PC-3 (cell line): ENCODE measurements at places on chromosomes 16 and 17. TPM values are rescaled to one million over a fixed set of nuclear protein-coding genes. Genes with fewer than 3 reads are reported as not detected.

The C16orf92 gene
- not detected in 2 replicates for total RNA-seq

The TIMP2 gene
- total RNA-seq: 60.1 and 62.5 TPM in 2 replicates

DNA sequence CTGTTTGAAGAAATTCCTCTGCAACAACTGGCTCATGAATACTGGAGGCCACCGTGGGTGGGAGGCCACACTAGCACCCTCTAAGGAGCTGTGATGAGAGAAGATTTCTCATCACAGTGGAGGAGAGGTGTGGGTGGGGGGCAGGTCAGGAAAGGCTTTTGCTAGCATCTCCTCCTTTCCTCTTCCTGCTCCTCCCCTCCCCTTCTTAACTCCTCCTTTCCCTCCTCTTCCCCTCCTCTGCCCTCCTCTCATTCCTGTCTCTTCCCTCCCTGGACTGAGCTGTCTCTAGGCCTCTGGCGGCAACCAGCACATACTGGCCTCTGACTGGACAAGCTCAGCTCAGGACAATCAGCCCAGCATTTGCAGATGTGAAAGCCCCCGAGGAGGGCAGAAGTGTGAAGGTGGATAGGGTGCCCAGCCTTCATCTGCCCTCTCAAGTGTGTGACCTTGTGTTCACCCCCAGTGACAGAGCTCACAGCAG, 19.0 kb upstream of the LHX1 start:
- H3K36me3 ChIP-seq: no peaks in the 10 kb centered on the region
- H3K27me3 ChIP-seq: no peaks in the 10 kb centered on the region
- no peak overlapping the region for H3K27ac ChIP-seq
- DNase-seq: no peak
- no peak overlapping the region for H3K4me3 ChIP-seq
- peaks cover 32% of the 10 kb centered on the region for H3K4me1 ChIP-seq

DNA sequence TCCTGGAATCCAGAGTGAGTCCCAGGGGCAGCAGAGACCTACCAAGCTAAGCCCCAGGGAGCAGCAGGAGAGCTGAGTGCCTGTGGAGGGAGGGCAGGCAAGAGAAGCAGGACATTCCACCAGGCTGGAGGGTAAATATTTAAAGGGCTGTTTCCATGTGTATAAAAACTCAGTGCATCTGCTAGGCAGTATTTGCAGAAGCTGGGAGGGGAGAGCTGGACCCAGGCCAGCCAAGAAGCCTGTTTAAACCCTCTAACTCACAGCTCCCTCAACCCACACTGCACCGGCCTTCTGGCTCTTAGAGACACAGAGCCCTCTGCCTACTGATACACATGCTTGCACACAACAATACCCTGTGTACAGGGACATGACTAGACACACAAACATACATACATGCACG, 22.5 kb upstream of the TMEM132E start:
- no peaks in the 10 kb centered on the region for H3K36me3 ChIP-seq
- H3K4me3 ChIP-seq: no peak overlapping the region
- no peak for DNase-seq
- H3K4me1 ChIP-seq: no peaks in the 10 kb centered on the region
- H3K27me3 ChIP-seq: no peaks in the 10 kb centered on the region
- H3K27ac ChIP-seq: no peak overlapping the region

DNA sequence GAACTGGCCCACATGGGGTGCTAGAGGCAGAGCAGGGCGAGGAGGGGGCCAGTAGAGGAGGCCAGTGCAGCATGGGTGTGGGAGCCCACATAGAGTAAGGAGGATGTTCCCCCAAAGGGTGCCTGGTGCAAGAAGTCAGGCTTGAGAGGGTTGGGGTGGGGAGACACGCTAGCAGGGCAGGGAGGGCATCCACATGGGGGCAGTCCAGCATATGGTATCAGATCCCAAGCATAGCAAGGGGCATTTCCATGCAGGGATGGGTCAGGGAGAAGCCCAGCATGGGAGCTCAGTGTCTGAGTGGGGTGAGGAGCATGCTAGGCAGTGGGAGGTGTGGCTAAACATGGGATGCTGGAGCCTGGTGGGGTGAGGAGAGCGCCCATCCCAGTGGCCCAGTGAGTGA, 213.7 kb downstream of the COPRS start:
- no peak overlapping the region for H3K27ac ChIP-seq
- DNase-seq: no peak
- no peaks in the 10 kb centered on the region for H3K27me3 ChIP-seq
- H3K36me3 ChIP-seq: no peaks in the 10 kb centered on the region

DNA sequence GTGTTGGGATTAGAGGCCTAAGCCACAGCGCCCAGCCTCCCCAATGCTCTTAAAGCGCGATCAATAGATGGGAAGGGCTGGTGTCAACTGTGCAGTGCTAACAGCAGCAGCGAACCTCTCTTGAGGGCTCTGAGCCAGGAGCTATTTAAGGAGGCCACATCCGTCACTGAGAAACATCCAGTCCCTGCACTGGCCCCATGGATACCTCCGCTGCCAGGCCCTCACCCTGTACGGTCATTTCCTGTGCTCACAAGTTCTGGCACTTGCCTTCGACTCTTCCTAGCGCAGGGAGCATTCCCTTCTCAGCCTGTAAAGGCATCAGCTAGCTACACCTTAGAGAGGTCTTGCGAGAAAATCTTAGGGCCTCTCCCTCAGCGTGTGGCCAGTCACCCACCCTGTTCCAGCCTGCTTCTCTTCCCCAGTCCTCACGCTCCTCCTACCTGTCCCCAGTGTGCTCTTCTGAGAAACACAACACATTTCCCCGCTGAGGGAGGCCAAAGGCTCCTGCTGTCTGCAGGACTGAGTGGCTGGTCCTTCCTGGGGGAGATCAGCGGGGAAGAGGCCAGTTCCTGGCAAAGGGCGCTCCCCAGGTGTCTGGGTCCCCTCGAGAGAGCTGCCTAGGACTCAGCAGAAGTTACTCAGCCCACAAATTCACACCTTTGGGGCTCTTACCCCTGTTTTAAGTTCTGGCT, 28.6 kb downstream of the GTF3C1 start:
- no peak overlapping the region for H3K4me3 ChIP-seq
- H3K4me1 ChIP-seq: no peaks in the 10 kb centered on the region
- no peak for DNase-seq
- H3K27ac ChIP-seq: no peak overlapping the region
- peaks cover 8% of the 10 kb centered on the region for H3K36me3 ChIP-seq
- no peaks in the 10 kb centered on the region for H3K27me3 ChIP-seq

DNA sequence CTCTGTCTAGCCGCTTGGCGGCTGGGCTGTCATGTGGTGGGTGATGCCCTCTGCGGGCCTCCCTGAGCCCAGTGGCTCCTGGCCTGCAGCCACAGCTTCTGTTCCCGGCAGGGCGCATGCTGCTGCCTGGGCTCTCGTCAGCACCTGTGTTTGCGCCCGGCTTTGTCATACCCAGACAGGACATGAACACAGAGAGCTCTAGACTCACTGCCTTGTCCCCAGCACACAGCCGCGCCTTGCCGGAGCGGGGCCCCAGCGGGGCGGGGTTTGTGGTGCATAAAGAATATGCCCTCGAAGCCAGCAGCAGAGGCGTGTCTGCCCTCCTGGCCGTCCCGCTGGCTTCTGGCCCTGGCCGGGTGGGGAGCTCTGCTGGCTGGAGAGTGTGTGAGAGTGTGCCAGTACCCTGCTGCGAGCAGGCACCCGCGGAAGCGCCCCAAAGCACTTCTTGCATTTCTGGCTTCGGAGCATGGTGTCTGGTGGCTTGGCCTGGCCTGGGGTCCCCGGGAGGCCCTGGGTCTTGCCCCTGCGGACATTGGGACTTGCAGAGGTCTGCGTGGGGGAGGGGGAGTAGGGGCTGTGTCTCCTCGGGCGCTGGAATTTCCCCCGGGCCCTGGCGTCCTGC, 14.4 kb downstream of the ASPSCR1 start:
- no peaks in the 10 kb centered on the region for H3K27me3 ChIP-seq
- no peaks in the 10 kb centered on the region for H3K36me3 ChIP-seq
- peak overlapping the region; percentile 14; the same call in 1 of the 2 replicates for H3K27ac ChIP-seq
- H3K4me1 ChIP-seq: peaks cover 16% of the 10 kb centered on the region

DNA sequence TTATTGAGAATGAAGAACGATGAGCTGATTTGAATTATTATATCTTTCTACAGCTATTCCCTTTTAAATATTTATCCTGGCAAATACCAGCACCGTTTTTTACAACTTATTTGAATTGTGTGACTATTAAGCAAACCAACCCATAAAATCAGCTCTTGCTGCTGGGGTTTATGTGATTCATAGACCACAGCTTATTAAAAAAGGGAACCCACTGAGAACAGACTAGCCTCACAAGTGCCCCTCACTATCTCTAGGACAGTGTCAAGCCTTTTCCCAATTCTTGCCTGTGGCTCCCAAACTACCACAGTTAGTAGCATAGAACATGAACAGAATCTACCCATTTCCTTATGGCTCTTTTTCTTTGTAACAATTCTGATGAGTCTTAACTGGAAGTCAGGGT, 6.1 kb upstream of the LIG3 start:
- H3K27ac ChIP-seq: peak overlapping the region; percentile 49
- DNase-seq: peak; percentile 30
- H3K4me1 ChIP-seq: peaks cover 15% of the 10 kb centered on the region
- no peaks in the 10 kb centered on the region for H3K36me3 ChIP-seq
- H3K27me3 ChIP-seq: no peaks in the 10 kb centered on the region
- H3K4me3 ChIP-seq: no peak overlapping the region

DNA sequence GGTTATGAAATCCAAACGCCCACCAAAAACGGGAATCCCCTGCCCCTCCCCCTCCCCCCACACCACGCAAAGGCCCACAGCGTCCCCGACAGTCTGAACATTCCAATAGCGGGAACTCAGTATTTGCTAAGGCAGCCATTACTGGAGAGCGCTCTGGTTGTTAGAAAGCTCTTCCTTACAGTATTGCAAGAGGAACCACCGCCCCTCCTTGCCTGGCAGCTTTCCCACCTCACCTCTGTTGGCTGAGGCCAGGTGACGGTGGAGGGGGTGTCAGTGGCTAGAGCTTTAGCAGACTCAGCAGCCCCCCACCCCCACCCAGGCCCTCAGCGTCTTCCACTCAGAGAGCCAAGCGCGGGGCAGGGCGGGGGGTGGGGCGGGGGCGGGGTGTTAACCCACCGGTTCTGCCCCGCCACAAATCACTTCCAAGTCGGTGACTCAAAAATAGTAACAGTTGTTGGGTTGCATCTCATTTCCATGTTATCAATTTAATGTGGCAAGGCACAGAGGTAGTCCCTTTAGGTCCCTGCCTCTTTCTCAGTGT, 2.2 kb upstream of the PLEKHH3 start:
- peak; percentile 65 for DNase-seq
- H3K4me3 ChIP-seq: peak overlapping the region; percentile 63
- H3K36me3 ChIP-seq: no peaks in the 10 kb centered on the region
- H3K27me3 ChIP-seq: no peaks in the 10 kb centered on the region
- peaks cover 48% of the 10 kb centered on the region for H3K4me1 ChIP-seq
- peak overlapping the region; percentile 89 for H3K27ac ChIP-seq

- H3K4me3 ChIP-seq: no peak overlapping the region
- peak overlapping the region; percentile 1 for H3K27ac ChIP-seq
Measured at GRCh38 chr17:72296456-72296855, 175.6 kb downstream of the SOX9 start.
